ENCODE measurements at places on chromosomes 16 and 17.

DNA sequence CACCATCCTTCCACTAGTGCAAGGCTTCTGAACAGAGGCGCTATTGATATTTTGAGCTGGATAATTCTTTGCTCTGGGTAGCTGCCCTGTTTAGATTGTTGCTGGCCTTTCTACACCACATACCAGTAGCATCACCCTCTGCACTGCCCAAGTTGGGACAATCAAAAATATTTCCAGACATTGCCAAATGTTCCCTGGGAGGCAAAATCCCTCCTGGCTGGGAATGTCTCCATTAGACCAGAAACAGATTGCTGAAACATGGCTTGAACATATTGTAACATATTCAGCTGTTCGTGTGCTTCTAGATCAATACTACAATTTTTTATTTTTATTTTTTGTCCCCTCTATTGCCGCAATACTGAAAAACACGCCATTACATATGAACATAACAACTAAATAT, 174.6 kb downstream of the ABCA8 start:
- no peak for DNase-seq

GRCh38 chr17:31583772-31584356, 192.4 kb downstream of the RAB11FIP4 start:
- DNase-seq, result no peak

GRCh38 chr16:51757124-51757470, 606.0 kb upstream of the SALL1 start:
- DNase-seq, result no peak

GRCh38 chr16:31513126-31513525, 4.9 kb upstream of the RUSF1 start:
- DNase-seq, result no peak

- no peak for DNase-seq
These were observed 15.7 kb downstream of the CCDC42 start for GRCh38 chr17:8728971-8729370.

GRCh38 chr17:3602499-3602898, 6.7 kb downstream of the TRPV1 start:
- DNase-seq, result peak; percentile 26

DNA sequence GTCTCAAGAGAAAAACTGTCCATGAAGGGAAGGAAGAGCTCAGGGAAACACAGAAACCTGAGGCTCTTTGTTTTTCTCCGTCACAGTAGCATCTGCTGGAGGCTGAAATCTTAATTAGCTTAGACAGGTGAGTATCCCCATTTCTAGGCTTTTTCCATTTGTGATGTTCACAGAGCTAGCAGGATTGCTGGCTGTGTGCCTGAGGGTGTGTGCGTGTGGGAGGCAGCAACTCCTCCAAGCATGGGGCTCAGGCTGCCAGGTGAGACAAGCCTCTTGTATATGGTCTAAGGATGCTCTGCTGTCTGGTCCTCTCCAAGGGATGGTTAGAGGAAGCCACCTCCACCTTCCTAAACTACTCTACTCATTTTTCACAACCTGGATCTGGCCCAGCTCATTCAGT, 569.9 kb downstream of the HS3ST4 start:
- DNase-seq, result no peak

GRCh38 chr16:85888405-85889331, 10.3 kb upstream of the IRF8 start:
- DNase-seq, result peak; percentile 69

DNA sequence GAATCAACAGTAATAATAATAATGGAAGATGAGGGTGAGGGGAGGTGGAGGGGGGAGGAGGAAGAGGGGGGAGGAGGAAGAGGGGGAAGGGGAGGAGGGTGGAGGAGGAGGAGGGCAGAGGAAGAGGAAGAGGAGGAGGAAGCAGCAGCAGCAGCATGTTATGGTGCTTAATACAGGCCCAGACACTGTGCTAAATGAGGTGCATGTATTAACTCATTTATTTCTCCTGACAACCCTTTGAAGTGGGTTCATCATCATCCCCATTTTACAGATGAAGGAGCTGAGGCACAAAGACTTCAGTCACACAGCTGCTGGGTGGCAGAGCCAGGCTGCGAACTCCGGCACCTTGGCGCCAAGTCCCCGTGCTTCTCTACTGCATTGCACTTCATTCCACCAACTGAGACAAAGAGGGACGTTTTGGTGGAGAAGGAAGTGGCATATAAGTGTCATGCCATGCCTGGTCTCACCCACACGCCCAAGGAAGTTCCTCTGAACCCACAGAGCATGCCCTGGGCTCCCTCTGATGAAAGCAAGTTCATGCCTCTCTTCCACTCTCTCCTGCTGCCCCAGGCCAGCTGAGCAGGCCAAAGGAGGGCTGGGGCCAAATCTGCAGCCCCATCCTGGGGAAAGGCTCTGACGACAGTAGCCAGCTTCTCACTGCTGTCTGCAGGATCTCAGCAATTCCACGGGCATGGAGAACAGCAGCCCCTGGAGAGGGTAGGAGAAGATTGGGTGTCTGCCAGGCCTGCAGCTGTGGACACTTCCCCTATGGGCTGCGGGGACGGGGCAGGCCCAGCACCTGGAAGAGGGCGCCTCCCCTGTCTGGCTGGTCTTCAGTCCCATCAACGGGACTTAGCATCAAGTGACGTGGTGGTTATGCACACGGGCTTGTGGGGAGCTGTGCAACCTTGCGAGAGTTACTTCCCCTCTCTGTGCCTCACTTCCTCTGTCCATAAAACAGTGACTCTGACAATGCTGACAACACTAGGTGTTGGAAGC, 21.8 kb downstream of the XYLT1 start:
- peak; percentile 18 for DNase-seq

- DNase-seq, result no peak
These were observed 56.8 kb upstream of the ZNF423 start for GRCh38 chr16:49912721-49913120.

GRCh38 chr16:55149622-55150021, 174.4 kb upstream of the IRX6 start:
- DNase-seq, result no peak

DNA sequence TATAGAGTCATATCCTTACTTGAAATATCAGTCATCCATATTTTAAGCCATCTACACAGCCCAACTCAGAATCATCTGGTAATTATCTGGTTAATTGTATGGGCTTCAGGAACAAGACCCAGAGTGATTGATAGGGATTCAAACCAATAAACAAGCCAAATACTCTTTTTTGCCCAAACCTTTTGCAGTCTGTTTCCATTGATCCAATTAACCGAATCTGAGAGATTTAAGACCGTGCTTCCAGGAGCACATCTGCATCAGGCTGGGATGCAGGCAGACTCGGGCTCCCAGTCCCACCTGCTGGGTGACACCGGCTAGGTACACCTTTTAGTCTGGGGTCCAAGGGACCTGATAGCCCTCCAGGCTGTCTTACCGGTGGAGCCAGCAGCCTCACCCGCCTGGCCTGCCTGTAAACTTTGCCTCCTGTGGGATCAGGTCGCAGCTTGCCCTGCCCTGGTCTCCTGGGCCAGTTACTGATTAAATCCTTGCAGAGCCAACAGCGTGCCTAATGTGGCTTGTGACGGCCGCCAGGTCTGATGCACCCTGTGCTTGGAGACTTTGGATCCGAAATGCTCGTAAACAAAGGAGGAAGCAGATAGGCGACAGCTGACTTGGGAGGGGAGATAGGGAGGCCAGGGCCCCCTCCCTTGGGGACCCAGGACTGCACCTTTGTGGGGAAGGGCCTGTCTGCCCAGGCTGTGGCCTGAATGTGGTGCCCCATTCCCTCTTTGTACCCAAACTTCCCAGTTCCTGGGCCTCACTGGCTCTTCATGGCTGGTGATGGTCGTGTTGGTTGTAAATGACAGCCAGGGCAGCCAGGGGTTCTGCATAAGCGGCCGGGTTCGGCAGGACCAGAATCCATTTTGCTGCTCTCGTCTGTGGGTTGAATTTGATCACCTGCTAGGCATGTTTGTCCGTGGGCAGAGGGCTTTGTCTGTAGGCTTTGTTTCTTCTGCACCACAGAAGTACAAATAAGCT, 3.8 kb downstream of the CMIP start:
- no peak for DNase-seq

DNA sequence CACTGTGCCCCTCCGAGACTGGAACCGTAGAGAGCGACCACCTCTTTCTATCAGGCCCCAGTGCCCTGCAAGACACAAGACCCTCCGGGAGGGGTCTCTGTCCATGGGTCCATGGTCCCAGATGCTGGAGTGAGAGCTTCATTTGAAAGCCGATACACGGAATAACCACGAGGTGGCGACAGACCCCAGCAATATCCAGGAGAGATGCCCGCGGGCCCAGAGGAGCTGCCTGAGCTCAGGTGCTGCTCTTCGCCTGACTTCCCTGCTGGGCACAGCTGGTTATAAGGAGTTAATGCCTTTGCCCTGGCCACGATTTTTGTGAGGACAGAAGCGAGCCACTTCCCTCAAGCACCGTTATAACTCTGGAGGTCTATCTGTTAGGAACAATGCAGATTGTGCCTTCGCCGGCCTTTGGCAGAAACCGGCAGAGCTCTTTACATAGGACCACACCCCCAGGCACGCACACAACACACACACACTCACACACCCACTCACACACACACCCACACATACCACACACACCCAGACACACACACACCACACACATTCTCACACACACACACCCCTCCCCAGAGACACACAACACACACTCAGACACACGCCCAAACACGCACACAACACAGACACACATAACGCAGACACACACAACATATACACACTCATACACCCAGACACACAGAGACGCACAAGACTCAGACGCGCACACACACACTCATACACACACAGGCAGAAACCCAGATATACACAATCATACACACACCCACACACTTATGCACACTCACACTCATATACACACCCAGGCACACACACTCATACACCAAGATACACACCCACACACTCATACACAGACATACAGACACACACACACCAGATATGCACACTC, 436.4 kb downstream of the SOX9 start:
- peak; percentile 22 for DNase-seq

DNA sequence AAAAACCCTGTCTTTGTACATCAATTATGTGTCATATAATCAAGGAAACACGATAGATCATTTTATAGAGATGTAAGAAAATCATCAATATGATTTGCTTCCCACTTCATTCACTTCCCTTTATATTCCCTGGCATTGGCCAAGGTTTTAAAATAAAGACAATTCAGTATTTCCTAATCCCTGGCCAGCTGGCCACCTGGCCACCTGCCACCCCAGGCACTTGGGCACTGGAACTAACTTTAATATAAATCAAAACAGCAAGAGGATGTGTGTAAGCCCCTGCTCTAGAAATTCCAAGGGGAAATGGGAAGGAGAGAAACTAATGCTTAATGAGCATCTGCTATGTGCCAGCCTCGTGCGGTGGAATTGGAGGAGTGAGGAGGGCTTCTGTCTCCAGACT, 58.6 kb upstream of the TOB1 start:
- DNase-seq, result no peak

DNA sequence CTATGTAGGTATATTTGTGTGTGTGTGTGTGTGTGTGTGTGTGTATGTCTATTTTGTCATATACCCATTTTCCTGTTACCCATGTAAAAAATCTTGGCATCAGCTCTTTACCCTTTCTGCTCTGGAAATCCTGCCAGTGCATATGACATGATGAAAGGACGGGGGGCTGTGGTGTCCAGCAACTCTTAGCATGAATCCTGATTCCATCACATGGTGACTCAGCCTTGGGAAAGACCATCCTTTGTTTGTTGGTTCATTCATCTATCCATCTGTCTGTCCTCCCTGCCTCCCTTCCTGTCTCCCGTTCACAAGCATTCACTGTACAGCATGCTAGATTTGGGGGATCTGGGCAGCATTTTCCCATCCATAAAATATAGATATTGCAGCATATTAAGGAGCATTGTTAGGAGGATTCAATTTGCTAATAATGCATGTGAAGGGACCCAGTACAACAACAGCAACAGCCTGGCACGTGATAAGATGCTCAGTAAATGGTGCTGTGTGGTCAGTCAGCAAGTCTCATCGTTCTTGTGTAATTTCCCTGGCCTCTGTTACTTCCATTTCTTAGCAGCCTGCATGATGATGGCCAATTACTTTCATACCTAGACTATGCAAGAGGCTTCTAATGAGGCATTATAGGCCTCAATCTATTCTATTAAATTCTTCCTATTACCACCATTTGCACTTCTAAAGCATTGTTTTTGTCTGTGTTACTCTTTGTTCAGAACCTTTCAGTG, 191.0 kb downstream of the PRKCA start:
- no peak for DNase-seq

- DNase-seq, result no peak
These were observed 5.2 kb downstream of the PERCC1 start for GRCh38 chr16:1435921-1436697.

GRCh38 chr17:17738901-17739300, 57.6 kb downstream of the RAI1 start:
- no peak for DNase-seq

- DNase-seq, result peak; percentile 37
These were observed 10.0 kb upstream of the SKAP1 start for GRCh38 chr17:48439875-48440505.

DNA sequence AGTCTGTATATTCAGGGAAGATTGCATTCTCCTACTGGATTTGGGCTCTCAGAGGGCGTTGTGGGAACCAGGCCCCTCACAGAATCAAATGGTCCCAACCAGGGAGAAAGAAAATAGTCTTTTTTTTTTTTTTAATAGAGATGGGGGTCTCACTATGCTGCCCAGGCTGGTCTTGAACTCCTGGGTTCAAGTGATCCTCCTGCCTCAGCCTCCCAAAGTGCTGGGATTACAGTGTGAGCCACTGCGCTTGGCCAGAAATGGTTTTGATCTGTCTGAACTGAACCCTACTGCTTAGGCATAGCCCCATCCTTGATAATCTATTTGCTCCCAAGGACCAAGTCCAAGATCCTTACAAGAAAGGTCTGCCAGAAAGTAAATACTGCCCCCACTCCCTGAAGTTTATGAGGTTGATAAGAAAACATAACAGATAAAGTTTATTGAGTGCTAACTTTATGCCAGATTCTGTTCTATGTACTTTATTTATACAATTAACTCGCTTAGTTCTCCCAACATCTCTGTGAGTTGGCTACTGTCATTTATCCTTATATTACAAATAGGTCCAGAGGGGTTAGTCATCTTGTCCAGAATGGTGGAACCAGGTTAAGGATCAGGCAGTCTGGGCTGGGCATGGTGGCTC, 13.5 kb downstream of the G6PC1 start:
- DNase-seq, result no peak

DNA sequence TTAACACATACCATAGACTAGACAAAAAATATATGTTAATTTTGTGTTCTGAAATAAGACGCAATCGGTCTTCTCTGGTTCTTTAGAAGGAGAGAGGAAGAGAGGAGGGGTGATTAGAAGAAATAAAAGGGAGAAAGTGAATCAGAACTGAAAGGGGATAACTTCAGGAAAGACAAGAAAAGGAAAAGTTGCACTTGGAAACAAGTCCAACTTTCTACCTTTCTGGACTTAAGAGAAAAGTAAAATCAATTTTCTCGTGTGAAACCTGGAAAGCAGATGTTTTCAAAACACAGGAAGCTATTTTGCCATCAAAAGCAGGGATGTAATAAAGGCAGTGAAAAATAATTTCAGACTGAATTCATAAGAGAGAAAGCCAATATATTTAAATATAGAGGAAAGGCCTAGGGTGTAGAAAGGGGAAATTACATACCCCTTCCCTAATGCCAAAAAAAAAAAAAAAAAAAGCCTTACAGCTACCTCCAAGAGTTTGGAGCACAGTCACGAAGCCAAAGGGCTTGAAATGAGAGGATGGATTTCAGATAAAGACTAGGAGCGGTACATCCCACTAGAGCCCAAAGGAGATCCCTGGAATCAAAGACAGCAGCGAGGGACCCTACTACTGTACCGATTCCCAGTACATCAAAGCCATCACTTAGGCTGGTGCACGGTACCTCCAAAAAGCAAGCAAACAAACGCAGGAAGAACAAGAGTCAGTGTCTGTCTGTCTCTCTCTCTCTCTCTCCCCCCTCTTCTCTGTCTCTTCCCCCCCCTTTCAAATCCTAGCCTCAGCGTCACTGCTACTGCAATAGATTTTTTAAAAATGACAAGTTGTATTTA, 12.1 kb upstream of the ZFHX3 start:
- DNase-seq, result no peak

Measured in GM06990 (cell line).